ENCODE measurements at places on chromosomes 1 and 21.

DNA sequence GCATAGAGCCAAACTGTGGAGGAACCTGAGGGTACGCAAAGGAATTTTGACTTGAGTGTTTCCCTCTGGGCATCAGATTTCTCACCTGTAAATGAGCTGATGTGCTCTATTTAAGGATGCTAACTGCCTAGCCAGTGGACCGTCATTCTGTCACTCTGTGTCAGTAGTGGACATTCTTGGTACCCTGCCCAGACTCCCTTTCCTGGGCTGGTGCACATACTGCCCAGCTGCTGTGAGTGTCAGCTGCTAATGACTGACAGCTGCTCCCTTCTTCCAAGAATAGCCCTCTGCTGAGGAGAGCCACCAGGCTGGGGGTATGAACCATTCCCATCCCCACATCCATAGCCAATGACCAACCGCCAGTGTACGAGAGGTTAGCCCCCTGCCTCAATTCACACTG is 193.1 kb upstream of the DAB1 start:
- H3K27ac ChIP-seq = no peak overlapping the region
- no peak overlapping the region for H3K4me3 ChIP-seq
- no peaks in the 10 kb centered on the region for H3K4me1 ChIP-seq
- DNase-seq = no peak

- H3K4me1 ChIP-seq = peaks cover 35% of the 10 kb centered on the region
- DNase-seq = no peak
- no peaks in the 10 kb centered on the region for H3K27me3 ChIP-seq
- peak overlapping the region; percentile 98 for H3K4me3 ChIP-seq
- peaks cover 8% of the 10 kb centered on the region for H3K36me3 ChIP-seq
- peak overlapping the region; percentile 99 for H3K27ac ChIP-seq
Measured at GRCh38 chr1:185156288-185156853, 382 bp downstream of the TRMT1L start.

DNA sequence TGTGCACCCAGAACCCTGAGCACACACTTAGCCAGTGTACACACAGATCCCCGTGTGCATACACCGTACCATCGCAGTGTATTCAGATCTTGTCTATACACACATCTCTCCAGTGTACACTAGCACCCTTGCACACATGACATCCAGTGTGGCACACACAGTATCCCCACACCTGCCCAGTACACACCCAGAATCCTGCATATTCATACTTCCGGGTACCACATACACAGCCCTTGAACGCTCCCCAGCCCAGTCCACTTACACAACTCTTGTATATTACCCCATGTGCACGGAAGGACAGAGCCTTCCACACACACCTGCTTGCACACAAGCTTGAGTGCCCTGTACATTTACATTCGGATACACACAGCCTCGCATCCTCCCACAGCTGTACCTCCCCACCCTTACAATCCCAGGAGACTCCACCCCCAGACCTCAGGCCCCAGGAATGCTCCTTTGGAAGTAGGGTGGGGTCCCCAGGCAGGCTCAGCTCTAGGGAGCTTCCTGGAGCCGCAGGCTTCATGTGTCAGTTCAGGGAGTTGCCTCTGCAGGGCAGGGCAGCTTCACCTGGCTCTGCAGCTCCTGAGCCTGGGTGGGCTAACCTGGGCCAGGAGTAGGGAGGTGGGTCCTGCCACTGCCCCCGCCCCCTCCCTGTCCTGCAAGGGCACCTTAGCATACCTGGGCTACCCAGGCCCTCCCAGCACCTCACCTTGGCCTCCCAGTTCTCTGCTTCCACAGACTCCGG is 46.2 kb downstream of the AHDC1 start:
- H3K4me3 ChIP-seq = no peak overlapping the region
- no peak overlapping the region for H3K27ac ChIP-seq
- no peak for DNase-seq
- H3K27me3 ChIP-seq = no peaks in the 10 kb centered on the region
- peaks cover 3% of the 10 kb centered on the region for H3K36me3 ChIP-seq
- H3K4me1 ChIP-seq = peaks cover 57% of the 10 kb centered on the region

GRCh38 chr1:234089396-234089795 is 184.9 kb downstream of the SLC35F3 start:
- H3K4me1 ChIP-seq = no peaks in the 10 kb centered on the region
- no peak overlapping the region for H3K4me3 ChIP-seq
- no peak overlapping the region for H3K27ac ChIP-seq
- DNase-seq = no peak
- H3K27me3 ChIP-seq = peaks cover 17% of the 10 kb centered on the region
- H3K36me3 ChIP-seq = no peaks in the 10 kb centered on the region

DNA sequence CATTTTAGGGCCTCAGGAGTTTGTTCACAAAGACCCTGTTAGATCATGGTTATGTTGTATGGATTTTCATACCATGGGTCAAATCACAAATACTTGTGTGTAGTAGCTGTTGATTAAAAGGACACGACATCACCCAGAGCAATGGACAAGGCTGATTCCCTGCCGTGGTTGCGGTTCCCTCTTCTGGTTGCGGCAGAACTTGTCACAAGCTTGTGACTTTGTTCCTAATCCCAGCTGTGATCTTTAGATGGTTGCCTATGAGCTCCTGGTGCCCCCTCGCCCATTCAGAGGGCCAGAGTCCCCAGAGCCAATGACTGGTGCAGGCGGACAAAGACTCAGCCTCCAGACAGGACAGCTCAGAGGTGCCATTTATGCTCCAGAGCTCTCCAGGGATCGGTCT is 11.8 kb upstream of the SDHB start:
- no peaks in the 10 kb centered on the region for H3K36me3 ChIP-seq
- no peaks in the 10 kb centered on the region for H3K4me1 ChIP-seq
- H3K27ac ChIP-seq = no peak overlapping the region
- H3K27me3 ChIP-seq = no peaks in the 10 kb centered on the region

DNA sequence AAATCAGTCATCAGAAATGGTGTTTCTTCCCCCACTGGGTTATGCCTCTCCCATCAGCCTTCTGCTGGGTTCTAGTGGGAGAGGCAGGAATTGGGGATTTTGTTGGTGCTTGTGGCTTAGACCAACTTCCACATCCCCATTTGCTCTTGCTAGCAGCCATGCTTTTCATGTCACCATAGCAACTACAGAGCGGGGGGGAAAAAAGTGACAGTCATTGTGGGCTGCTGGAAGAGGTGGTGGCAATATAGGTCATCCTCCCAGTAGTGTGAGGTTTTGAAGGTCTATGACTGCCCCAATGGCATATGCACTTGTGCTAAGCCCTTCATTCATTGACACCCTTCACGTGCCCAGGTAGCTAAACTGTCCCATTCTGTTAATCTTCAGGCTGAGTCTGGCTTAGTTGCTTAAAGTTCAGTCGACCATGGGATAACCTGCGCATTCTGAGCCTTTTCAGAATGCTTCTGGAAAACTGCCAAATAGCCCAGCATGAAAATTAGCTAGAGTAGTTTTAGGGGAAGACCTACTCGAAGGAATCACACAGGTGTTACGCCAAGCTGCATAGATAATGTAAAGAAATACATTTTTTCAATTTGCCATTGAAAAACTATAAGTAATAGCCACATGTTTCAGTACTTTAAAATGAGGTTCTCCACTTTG is 53.7 kb upstream of the ZNF326 start:
- peak overlapping the region; percentile 59 for H3K27ac ChIP-seq
- peaks cover 59% of the 10 kb centered on the region for H3K4me1 ChIP-seq
- H3K4me3 ChIP-seq = no peak overlapping the region
- peak; percentile 61 for DNase-seq
- H3K27me3 ChIP-seq = no peaks in the 10 kb centered on the region
- peaks cover 6% of the 10 kb centered on the region for H3K36me3 ChIP-seq

DNA sequence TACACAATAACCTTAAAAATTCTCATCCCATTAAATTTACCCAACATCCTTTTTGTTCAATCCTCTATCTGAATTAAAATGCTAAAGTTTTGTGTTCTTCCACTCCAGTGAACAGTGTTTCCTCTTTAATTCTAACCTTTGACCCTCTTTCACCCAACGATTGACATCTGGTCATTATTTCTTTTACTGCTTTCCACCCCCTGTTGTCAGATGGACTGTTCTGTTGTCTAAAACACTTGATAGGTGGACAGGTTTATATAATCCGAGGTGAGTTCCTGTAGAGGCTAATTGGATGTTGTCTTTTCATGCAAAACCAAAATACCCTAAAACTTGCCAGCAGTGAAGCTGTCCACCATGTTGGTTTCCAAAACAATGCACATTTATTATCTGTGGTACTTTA is 73.4 kb upstream of the SERTAD4 start:
- H3K27me3 ChIP-seq = peaks cover 7% of the 10 kb centered on the region
- H3K4me1 ChIP-seq = no peaks in the 10 kb centered on the region
- no peak overlapping the region for H3K4me3 ChIP-seq
- DNase-seq = no peak
- H3K27ac ChIP-seq = no peak overlapping the region

DNA sequence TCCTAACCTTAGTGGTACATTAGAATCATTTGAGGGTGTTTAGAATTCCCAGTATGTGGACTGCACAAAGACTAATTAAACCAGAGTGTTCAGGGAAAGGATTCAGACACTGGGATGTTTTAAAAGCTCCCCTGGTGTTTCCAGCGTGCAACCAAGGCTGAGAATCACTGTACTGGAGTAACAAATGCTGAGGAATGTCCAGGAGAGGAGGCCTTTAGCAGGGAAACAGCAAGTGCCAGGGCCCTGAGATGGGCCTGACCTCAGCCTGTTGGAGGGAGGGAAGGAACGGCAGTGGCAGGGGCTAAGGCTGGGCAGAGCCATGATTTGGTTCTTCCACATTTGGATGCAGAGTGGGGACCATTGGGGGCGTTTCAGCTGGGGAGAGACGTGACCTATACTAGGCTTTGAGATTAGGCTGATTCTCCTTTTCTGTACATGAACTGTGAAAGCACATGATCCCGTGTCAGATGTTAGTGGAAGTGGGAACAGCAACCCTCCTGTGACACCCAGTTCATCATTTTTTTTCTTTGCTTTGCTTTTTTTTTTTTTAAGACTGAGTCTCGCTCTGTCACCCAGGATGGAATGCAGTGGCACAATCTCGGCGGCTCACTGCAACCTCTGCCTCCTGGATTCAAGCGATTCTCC is 49.3 kb downstream of the KANK4 start:
- H3K4me1 ChIP-seq = peaks cover 19% of the 10 kb centered on the region
- H3K36me3 ChIP-seq = no peaks in the 10 kb centered on the region
- no peak overlapping the region for H3K27ac ChIP-seq
- no peak for DNase-seq

GRCh38 chr1:222196736-222197135 is 351.2 kb downstream of the HHIPL2 start:
- DNase-seq = no peak
- H3K27me3 ChIP-seq = no peaks in the 10 kb centered on the region
- no peak overlapping the region for H3K4me3 ChIP-seq
- no peak overlapping the region for H3K27ac ChIP-seq
